ENCODE measurements at places on chromosomes 16 and 17.

DNA sequence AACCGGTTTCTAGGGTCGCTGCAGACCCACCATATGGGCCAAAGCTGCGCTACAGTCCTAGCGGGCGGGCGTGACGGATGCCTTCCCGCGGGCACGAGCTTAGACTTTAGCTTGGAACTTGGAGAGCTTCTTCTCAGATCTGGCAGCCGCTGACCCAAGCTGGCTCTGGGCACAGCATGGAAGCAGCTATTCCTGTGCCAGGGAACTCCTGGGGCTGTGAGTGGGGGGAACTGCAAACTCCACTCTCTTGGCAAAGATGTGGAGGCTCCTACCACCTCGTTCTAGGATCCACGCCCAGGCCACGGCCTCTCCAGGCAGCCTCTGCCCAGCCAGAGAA is 8.8 kb downstream of the FAAP100 start:
- no peak for DNase-seq

DNA sequence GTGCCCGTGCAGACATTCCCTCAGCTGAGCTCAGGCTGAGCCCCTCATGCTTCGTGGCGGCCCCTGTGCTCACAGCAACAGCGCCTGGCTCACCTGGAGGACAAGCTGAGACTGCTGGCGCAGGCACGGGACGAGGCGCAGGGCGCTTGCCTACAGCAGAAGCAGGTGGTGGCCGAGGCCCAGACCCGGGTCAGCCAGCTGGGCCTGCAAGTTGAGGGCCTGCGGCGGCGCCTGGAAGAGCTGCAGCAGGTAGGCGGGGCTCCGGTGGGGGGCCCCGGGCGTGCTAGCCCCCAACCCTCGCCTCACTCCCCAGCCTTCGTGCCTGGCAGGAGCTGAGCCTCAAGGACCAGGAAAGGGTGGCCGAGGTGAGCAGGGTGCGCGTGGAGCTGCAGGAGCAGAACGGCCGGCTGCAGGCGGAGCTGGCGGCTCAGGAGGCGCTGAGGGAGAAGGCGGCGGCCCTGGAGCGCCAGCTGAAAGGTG is 1.4 kb upstream of the RAC3 start:
- DNase-seq = no peak

DNA sequence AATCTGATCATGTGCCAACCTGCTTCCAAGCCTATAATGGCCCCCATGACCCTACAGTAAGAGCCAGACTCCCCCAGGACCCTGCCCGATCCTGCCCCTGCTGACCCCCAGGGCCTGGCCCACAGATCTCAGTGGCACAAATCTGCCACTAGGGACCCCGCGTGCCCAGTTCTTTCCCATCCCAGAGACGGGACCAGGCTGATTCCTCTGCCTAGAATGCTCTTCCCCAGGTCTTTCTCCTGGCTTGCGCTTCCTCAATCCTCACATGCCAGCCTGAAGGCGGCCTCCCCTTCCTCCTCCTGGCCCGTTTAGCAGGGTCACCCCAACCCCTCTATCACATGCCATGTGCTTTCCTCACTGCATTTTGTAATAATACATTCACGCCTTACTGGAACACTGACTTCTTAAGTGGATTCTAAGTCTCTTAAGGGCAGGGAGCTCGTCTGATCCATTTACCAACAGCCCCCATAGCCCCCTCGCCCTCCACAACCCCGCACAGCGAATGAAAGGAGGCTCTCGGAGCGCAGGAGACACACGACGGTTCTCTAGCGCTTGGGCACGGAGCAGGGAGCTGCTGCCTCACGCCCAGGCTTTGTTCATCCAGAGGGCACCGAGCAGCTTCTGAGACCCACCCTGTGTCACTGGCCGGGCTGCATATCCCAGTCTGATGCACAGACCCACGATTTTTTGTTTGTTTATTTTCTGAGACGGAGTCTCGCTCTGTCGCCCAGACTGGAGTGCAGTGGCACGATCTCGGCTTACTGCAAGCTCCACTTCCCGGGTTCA is 1.2 kb downstream of the TRIM65 start:
- no peak for DNase-seq

DNA sequence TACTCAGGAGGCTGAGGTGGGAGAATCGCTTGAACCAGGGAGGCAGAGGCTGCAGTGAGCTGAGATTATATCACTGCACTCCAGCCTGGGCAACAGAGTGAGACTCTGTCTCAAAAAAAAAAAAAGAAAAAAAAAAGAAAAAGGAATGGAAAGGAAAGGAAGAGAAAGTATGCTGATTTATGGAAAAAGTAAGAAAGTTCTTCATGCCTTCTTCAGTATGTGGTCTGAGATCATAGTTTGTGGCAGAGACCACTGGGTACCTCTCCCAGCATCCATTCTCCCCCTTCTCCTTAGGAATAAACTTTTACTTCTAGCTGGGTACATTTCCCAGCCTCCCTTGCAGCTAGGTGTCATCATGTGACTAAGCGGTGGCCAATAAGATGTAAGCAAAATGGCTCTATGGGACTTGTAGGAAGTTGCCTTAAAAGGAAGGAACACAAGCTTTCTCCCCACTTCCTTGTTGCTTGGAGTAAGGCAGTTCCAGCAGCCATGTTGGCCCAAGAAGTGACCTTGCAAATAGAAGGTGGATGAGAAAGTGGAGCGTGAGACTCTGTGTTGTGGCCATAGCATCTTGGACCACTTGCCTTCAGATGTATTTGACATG is 26.1 kb upstream of the XPO6 start:
- no peak for DNase-seq

DNA sequence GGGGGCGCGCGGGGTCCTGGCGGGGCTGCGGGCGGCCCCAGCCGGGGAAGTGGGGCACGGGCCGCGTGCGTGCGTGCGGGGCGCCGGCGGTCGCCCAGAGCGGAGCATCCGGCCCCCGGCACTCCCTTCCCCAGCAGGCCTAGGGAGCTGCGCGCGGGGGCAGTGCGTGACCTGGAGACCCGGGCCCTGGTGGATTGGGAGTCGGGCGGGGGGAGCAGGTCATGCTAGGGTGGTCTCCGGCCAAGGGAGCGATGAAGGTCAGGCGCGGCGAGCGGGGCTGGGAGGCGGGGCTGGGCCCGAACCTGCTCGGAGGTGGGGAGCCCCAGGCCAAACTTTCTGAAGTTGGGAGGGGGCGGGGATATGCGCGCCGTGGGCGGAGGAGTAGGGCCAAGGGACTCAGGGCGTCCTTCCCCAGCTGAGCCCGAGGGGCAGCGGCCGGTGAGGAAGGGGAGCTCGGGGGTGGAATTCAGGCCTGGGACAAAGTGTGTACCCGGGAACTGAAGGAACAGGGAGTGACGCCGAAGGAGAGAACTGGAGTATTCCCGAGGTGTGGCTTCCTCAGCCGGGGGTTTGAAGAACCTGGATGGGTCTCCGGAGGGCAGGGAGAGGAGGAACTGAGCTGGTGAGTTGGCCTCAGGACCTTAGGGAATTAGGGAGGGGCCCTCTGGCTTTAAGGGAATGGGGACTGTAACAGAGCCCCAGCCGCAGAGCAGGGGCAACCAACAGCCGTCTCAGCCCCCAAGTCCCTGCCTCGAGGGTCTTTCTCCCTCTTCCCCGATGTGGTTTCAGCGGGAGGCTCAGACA is 589 bp downstream of the XYLT2 start:
- DNase-seq = no peak

- DNase-seq = no peak
These were observed 604.3 kb upstream of the RBFOX1 start for GRCh38 chr16:6728381-6728780.

GRCh38 chr17:75873587-75874322 is 4.6 kb downstream of the TRIM47 start:
- DNase-seq = no peak

DNA sequence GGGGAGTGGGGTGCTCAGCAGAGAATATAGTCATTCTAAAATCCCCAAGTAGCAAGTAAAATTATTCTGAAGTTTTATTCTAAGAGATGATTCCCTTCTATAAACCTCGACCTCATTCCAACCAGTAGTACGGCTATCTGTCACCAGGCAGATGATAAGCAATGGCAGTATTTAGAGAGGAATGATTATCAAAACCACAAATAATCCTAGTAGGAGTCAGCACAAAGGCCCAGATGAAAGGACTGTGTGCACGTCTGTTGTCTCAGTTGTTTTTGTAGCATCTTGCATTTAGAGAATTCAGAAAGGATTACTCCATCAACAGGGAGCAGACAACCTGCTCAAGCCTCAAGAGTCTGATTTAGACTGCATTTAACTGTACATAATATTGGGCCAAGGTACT is 21.2 kb downstream of the EZH1 start:
- DNase-seq = no peak

DNA sequence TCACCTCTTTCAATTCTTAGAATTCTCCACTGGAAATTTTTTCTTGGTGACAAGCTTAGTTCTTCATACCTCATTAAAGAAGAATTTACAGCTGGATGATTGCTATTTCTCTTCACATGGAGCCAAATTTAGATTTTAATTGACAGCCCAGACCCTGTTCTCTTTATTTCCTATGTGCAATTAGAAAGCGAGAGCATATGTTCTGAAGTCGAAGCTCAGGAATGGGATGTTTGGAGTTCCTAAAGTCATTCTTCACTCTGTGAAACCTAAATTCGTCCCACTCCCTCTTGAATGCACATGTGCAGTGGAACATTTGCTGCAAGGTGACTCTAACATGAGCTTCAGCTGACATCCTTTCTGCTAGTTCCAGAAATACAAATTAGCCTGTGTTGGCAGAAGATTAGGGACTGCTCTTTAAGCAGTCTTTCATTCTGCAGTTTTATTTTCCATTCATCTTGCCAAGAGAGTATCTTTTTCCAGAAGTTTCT is 129.3 kb upstream of the KCNJ16 start:
- DNase-seq = no peak

- no peak for DNase-seq
These were observed at the start of gene HOXB6 for GRCh38 chr17:48604770-48605329. Gene HOXB6 (minus strand): TSS chr17:48604986. CDS start chr17:48598150, 6,836 bp downstream.

DNA sequence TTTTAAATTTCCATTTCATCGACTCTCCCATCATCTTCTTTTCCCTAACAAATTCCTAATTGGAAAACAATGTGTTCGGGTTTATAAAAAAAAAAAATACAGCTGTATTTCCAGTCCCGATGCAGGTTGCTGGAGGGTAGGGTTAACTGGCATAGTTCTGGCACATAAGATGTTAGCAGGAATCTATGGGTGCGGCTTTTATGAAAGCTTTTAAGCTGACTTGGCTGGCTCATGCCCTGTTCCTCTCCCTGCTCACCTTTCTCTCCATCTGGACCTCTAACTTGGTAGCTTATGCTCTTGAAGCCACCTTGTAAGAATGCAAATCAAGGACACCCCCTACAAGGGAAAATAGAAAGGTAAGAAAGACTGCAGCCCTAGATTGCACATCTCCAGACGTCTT is 33.2 kb upstream of the KCNJ2 start:
- DNase-seq = no peak

DNA sequence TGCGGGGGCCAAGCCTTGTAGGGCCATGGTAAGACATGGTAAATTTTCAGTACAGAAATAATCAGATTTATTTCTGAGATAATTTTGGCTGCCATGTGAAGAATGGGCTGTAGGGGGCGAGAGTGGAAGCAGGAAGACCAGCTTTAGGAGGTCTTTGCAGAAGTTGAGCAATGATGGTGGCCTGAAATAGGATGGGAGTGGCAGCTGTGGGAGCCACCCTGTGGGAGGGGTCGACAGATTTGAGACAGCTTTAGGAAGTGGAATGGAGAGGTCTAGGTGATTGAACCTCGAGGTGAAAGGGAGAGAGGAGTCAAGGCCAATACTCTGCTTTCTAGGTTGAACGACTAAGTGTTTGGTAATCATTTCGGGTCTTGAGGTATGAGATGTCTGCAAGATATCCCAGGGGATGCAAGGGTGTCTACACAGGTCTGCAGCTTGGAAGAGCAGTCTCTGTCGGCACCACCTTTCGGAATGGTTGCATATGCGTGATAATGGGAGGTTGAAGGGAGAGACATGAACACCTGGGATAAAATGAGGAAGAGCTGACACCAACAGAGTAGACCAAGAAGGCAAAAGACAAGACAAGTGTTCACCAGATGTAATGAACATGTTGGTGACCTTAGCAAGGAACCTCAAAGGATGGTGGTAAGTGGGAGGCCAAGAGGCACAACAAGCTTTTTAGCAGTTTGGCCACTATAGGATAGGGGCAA is 4.2 kb upstream of the ATXN7L3 start:
- DNase-seq = no peak

- no peak for DNase-seq
These were observed 5.8 kb downstream of the LMF1 start for GRCh38 chr16:965036-965395.

- DNase-seq = no peak
These were observed 36.8 kb downstream of the MSI2 start for GRCh38 chr17:57293077-57293476.

DNA sequence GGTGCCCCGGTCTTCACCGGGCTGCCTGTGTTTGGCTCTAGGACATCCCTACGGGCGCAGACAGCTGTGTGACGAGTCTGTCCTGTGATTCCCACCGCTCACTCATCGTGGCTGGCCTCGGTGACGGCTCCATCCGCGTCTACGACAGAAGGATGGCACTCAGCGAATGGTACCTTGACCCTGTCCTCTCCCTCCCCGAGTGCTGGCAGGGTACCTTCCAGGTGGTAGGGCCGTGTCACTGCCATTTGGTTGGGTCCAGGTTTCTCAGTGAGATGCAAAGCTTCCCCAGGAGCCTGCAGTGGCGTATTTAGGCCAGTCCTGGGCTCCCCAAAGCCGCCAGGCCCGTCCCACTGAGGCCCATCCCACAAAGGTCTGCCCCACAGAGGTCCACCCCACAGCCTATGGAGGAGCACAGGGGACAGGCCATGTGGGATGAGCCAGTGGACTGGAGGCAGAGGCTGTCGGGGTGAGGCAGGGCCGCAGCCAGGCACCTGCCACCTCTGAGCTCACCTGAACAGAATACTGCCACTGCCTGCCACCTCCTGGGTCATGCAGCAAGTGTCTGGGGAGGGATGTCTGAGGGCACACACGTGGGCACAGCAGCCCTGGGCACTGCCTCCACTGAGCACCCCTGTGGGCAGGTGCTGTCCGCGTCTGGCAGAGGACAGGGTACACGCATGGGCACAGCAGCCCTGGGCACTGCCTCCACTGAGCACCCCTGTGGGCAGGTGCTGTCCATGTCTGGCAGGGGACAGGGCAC is 31.4 kb upstream of the CHMP6 start:
- no peak for DNase-seq

GRCh38 chr17:58614859-58615459 is 76.9 kb downstream of the TEX14 start:
- no peak for DNase-seq

DNA sequence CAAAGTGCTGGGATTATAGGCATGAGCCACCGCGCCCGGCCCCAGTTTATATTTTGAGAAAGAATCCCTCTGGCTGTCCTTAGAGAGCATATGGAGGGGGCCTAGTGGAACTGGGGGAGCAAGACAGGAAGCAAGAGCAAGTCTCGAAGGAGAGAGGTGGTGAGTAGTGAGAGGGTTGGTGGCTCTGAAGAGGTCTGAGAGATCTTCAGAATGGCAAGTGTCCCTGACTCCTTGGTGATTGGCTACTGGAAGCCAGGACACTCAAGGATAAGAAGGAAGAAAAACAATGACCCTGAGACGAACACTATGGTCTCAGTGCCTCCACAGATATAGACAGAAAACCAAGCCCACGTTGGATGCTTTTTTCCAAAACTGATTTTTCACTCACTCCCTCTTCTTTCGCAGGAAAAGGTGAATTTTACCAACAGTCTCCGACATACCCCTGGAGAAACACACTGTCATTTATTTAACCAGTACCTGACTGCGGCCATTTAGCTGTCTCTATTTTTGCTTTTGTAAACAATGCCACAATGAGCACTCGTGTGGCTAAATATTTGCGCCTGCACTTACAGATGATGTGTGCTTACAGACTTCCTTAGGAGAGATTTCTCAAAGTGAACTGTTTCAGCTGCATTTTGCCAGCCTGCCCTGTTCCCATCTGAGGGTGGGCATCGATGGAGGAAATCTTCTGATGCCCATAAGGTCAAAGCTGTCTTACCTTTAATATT is 15.9 kb upstream of the DOK4 start:
- no peak for DNase-seq

- no peak for DNase-seq
These were observed 45.8 kb upstream of the CDRT4 start for GRCh38 chr17:15513058-15513791.

Measured in stimulated activated CD8-positive, alpha-beta memory T cell treated with anti-CD3 and anti-CD28 coated beads, Interleukin-7, amount 100 ng/mL, for 1 hour (primary cell).